ENCODE measurements at places on chromosomes 1 and 21.

GRCh38 chr1:225026701-225027100, 97.2 kb downstream of the DNAH14 start:
- DNase-seq, result no peak

GRCh38 chr1:183871142-183871541, 66.2 kb downstream of the RGL1 start:
- DNase-seq, result no peak

DNA sequence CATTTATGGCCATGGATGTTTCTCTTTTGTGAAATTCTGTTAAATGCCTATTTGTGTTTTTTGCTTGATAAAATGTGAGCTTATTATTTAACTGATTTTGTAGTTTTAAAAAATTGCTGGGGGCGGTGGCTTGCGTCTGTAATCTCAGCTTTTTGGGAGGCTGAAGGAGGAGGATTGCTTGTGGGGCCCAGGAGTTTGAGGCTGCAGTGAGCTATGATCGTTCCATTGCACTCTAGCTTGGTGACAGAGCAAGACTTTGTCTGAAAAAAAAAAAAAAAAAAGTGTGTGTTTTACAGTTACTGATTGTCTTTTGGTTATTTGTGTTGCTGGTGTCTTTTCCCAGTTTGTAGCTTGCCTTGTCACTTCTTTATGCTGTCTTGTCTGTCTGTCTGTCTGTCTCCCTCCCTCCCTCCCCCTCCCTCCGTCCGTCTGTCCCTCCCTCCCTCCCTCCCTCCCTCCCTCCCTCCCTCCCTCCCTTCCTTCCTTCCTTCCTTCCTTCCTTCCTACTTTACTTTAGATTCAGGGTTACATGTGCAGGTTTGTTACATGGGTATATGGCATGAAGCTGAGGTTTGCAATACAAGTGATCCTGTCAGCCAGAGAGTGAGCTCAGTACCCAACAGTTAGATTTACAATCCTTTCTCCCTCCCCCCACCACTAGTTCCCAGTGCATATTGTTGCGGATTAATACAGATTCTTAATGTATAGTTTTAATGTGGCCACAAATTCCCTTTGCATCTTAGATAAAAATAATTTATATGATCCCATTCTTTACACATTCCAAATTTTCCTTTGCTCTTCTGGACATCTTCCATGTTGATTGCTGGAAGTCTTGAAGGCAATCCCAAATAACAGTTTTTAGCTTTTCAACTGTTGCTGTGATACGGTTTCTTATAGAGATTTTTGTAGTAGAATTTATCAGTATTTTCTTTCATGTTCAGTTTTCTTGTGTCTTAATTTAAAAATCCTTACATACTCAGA, 25.1 kb downstream of the PTBP2 start:
- no peak for DNase-seq

GRCh38 chr1:248324468-248324867, at the start of gene OR2M7:
Gene OR2M7 (minus strand): TSS chr1:248324568. CDS start chr1:248324568, 0 bp downstream.
- DNase-seq, result no peak

- DNase-seq, result peak; percentile 69
These were observed 11.1 kb upstream of the C1orf174 start for GRCh38 chr1:3910857-3911845.

GRCh38 chr1:218364028-218364710, 19.0 kb downstream of the TGFB2 start:
- no peak for DNase-seq

DNA sequence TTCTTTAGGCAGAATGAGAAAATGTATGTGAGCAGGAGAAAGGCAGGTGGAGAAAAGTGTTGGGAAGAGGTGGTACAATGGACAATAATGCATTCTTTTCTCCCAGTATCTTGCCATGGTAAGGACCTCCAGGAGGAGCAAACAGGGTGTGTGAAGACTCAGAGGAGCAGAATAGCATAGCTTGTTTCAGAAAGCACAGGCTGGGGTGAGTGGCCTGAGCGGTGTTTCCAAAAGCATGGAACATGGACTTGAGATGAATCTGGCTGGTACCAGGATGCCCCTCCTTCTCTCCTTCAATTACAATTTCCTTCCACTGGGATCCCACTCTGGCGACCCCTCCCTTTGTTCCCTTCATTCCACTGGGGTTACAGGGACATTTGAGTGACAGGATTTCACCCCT, 123.4 kb upstream of the TNR start:
- no peak for DNase-seq

DNA sequence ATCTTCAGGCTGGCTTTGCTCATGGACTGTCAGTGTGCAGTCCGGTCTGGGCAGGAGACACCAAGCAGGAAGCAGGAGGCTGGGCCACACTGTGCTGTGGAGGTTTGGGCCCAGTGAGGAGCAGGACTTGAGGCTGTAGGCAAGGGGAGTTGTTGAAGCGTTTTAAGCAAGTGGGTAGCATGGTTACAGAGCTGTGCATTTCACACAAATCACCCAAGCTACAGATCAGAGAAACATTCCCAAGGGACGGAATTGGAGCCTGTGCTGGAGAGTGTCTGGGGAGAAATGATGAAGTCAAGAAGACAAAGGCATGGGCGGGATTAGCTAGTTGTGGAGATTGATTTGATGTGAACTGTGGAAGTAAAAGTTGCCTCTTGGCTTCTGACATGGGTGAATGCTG, 60.9 kb downstream of the KIF21B start:
- no peak for DNase-seq

- DNase-seq, result no peak
These were observed 14.2 kb downstream of the NTPCR start for GRCh38 chr1:232964601-232965000.

Measured in naive thymus-derived CD8-positive, alpha-beta T cell (primary cell).